ENCODE measurements at places on chromosomes 1 and 21.

DNA sequence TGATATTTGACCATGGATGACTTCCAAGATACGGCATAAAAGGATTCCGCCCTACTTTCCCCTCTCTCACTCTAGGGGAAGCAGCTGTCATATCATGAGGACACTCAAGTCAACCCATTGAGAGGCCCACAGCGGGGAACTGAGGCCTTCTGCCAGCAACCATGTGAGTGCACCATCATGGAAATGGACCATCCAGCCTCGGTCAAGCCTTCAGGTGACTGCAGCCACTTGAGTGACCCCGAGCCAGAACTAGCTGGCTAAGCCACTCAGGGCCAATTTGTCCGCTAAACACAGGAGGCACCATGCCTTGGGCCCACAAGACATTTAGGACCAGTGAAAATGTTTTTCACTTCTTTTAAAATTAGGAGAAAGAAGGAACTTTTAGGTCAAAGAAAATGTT lies 11.1 kb upstream of the GJB5 start:
- no peak for DNase-seq

GRCh38 chr1:66208632-66209031 lies 325.3 kb upstream of the SGIP1 start:
- no peak for DNase-seq

- no peak for DNase-seq
Measured at GRCh38 chr1:69569175-69569541, 1.4 kb downstream of the LRRC7 start.

DNA sequence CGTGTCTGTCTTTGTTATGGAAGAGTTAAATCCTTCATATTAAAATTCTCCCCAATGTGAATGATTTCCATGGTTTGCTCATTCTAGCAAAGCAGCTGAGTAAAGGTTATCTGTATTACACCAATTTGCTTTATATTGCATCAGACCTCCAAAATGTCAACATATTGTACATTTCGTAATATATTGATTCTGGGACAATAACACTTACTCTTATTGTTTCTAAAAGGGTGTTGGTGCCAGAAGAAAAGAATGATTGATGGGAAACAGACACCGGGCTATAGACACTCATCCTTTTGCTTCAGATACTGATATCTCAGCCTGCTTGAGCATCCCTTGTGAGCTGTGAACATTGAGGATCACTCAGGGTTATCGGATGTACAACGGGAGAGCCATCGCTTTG lies 7.0 kb downstream of the NTNG1 start:
- DNase-seq: no peak

- no peak for DNase-seq
Measured at GRCh38 chr1:168428063-168428731, 115.6 kb downstream of the XCL2 start.

GRCh38 chr1:50929376-50929958 lies 30.6 kb downstream of the FAF1 start:
- no peak for DNase-seq

DNA sequence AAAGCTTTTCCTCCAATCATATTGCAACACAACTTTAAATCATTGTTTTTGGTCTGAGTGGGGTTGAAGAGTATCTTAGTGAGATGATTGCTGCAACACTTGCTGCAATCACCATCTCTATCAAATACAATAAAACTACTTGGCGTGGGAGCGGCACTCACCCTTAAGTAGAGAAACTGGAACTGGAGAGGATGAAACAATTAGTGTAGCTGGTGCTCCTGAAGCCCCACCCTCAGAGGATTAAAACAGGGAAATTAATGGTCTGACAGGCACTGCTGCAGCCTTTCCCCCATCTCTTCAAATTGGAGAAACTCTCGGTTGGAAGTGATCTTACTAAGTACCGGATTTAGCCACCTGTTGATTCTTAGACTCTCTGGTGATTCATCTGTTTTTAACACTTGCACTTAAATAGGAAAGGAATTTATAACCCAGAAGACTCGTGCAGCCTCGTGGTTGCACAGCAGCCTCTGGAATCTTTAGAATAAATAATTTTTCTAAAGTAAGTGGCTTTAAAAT lies 80.5 kb upstream of the KIF26B start:
- no peak for DNase-seq

- DNase-seq: no peak
Measured at GRCh38 chr21:45525153-45525909, 16.9 kb downstream of the SLC19A1 start.

DNA sequence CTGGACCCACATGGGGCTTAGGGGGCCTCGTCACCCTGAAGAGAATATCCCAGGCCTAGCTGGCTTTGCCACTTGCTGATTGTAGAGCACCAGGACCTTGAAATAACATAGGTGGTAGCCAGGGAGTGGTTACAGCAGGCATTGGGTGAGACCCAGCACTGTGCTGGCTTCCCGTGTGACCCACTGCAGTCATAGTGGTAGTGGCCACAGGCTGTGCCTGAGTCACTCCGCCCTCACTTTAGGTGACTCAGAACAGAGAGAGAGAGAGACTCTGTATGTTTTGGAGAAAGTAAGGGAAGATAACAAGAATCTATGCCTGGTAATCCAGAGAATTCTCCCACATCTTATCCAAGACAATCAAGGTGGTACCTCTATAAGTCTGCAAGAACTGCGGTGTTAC lies 98.7 kb upstream of the LHX8 start:
- DNase-seq: no peak

GRCh38 chr1:25110036-25110435 lies 122.3 kb downstream of the SYF2 start:
- no peak for DNase-seq

DNA sequence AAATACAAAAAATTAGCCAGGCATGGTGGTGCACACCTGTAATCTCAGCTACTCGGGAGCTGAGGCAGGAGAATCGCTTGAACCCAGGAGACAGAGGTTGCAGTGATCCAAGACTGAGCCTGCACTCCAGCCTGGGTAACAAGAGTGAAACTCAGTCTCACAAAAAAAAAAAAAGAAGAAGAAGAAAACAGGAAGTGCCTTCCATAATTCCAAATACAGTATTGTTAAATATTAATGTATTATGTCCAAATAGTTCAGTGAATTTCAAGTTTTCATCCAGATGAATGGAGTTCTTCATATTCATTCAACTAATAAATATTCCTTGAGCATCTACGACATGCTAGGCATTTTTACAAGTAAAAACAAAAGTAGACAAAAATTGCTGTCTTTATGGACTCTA lies 33.3 kb downstream of the PLEKHO1 start:
- no peak for DNase-seq

GRCh38 chr1:217717959-217718358 lies 86.8 kb downstream of the SPATA17 start:
- DNase-seq: no peak

- no peak for DNase-seq
Measured at GRCh38 chr1:169529068-169529642, 43.4 kb upstream of the SLC19A2 start.

- no peak for DNase-seq
Measured at GRCh38 chr1:212525479-212526110, 83.0 kb upstream of the ATF3 start.

All from activated CD8-positive, alpha-beta memory T cell treated with anti-CD3 and anti-CD28 coated beads for 4 hours (primary cell).